ENCODE measurements at places on chromosomes 16 and 17. TPM values are rescaled to one million over a fixed set of nuclear protein-coding genes. Genes with fewer than 3 reads are reported as not detected.

Gene HS3ST2
- 0.27 TPM for polyA plus RNA-seq

Gene SRCIN1
- 5.3 TPM for polyA plus RNA-seq

Gene WDR59
- 81.2 TPM for polyA plus RNA-seq

Gene SCGB1C2
- 0.88 TPM for polyA plus RNA-seq

Gene CLDN6
- 34.4 TPM for polyA plus RNA-seq

Gene DOC2A
- polyA plus RNA-seq, result 5.2 TPM

Gene MMP28
- polyA plus RNA-seq, result 2.1 TPM

Gene OR1A1
- 0.08 TPM for polyA plus RNA-seq

Gene TERB1
- polyA plus RNA-seq, result not detected

Gene ATXN7L3
- polyA plus RNA-seq, result 67.6 TPM

Gene GCGR
- 17.7 TPM for polyA plus RNA-seq

Gene TEKT3
- polyA plus RNA-seq, result 1.9 TPM

Gene TBL3
- polyA plus RNA-seq, result 28.6 TPM

Gene MT1G
- polyA plus RNA-seq, result 45.7 TPM

Gene IKZF3
- 0.23 TPM for polyA plus RNA-seq

Gene TK2
- polyA plus RNA-seq, result 30.9 TPM

Gene KRT24
- polyA plus RNA-seq, result not detected

Measured in renal cortex interstitium (tissue), 15 donors.